ENCODE measurements at places on chromosomes 7 and 10.

- no peak for DNase-seq
These were observed 6.7 kb downstream of the KCNH2 start for GRCh38 chr7:150971242-150972022.

DNA sequence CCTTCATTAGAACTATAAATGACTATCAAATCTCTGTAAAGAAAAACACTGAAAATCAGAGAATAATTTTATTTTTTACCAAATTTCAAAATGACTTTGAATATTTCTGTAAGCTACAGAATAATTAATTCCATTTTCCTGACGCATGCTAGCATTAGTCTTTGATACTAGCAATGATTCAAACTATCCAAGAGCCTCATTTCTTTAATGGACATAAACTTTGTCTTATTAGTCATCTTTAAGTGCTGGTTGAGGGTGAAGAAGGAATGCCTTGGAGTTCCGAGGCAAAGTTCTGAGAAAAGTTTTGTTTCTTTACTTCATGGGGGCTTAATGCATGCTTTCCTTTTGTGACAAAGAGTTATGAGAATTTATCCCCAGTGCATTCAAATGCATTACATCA is 137.3 kb downstream of the AGMO start:
- DNase-seq: no peak

DNA sequence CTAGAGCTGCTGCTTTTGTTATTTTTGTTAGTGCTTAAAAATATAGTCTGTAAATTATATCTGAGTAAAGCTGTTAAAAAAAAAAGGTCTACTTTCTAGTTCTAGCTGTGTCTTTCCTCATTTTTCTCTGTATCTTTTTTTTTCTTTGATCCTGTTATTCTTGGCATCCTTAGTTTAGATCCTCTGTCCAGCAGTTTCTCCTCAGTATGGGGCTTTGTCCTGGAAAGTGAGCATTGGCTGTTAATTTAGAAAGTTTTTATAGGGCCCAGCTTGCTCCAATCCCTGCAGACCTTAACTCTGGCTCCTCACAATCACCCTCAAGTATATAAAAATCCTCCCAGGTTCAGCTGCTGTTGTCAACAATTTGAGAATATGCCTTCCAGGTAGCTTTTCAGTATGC is 23.5 kb downstream of the DDX50 start:
- no peak for DNase-seq

- DNase-seq: no peak
These were observed 31.7 kb upstream of the C10orf90 start for GRCh38 chr10:126702181-126702580.

GRCh38 chr10:7484456-7485243 is 73.8 kb upstream of the SFMBT2 start:
- DNase-seq: no peak

DNA sequence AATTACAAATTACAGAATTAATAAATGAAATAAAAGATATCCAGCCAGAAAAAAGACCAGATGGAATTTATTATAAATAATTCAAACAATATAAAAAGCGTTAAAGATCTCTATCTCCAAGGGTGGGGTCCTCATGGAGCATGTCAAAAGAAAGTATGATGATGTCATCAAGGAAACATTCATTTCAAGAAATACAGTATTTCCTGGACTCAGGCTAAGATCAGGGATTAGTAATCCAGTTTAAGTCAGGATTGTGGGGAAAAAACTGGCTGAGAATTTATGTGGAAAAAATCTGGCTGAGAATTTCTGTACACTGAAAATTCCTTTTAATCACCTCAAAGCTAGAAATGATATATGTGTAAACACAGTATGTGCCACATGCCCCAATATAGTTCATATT is 1075.3 kb downstream of the XPNPEP1 start:
- no peak for DNase-seq

GRCh38 chr7:149071182-149071635 is 19.3 kb downstream of the ZNF786 start:
- peak; percentile 73 for DNase-seq

- DNase-seq: no peak
These were observed 28.0 kb downstream of the ABLIM1 start for GRCh38 chr10:114629824-114630730.

GRCh38 chr10:124906551-124907001 is 35.3 kb upstream of the ZRANB1 start:
- DNase-seq: no peak

DNA sequence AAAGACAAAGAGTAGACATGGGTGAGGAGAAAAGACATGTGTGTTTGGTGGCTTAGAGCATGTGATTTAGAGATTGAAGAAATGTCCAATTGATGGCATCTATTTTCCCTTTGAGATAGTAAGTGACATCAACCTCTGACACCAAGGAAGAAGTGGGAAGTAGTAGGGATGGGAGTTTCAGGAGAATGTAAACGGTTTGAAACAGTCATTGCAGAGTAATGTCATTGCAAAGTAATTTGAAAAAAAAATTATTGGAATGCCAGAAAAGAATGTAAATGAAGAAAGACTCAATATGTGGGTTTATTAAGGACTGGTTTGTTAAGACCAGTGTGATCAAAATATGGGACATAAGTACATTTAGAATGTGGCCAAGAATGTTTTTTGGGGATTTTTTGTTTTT is 26.6 kb downstream of the GNG11 start:
- no peak for DNase-seq

- DNase-seq: peak; percentile 78
These were observed 9.9 kb upstream of the SPAG6 start for GRCh38 chr10:22335173-22335933.

DNA sequence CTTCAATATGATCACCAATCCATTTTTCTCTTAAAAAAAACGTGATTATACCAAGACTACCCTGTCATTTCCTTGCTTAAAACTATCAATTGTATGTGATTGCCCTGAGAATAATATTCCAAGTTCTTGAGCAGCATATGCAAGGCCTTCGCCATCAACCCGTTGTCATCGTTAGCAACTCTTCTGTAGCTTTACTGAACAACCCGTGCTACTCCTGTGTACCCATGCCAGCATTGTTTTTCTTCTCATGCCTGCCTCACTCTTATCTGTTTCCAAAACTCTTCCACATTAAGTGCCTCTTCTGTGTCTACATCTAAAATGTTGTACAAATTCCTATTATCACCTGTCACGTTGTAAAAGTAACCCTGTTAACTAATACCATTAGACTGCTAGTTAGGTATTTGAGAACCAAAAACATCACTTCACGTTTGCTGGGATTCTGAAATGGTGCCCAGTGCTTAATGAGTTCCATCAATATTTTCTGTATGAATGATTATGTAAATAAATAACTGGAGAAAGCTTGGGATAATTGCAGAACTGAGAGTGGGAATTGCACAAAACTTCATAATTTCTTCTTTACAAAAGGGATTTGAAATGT is 10.5 kb downstream of the CAV2 start:
- no peak for DNase-seq

DNA sequence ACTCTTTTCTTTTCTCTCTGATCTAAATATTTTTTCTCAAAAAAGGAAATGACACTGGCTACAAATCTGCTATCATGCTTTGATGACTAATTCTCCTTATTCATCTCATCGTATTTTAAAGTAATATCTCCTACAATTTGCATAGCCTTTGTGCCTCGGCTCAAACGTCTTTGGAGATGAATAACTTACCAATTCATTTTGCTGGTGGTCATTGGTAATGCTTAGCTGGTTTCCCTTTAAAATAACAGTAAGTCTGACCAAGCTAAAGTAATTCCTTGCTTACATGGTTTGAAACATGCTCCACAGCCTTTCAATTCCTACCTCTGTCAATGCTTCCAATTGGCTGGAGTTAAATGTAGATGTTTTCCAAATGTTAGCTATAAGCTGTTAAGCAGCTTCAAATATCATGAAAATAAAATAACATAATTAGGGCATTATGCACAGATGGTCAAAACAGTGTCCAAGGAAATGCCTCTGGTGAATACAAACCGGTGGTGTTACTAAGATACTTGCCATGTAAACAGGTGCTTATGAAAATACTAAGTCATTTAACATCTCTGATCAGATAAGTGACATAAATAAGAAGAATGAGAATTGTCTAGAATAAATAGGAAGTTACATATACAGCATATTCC is 435.0 kb downstream of the POM121L12 start:
- DNase-seq: no peak

DNA sequence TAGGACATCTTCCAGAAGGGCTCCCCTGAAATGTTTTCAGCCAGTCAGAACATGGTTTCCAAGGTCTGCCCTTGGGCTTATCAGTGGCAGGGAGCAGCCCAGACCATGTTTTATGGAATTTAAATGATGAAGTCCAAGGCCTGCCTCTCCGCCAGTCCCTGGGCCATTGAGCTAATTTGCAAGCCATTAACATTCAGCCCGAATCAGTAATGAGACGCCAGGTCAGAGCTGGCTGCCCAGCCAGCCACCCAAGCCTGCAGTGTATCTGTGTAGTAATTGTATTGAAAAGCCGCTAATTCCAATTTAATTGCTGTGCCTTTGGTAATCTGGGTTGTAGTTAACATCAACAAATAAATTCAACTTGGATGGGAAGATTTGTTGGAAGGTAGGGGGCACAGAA is 131.4 kb downstream of the PAXIP1 start:
- DNase-seq: no peak
